Activated CD4-positive, alpha-beta T cell treated with anti-CD3 and anti-CD28 coated beads, Interleukin-2, amount 10 ng/mL, durations not matched to agents 7 days and 5 days (primary cell): ENCODE measurements at places on chromosomes 7 and 10. TPM values are rescaled to one million over a fixed set of nuclear protein-coding genes. Genes with fewer than 3 reads are reported as not detected.

The SEMA3D gene
- not detected for total RNA-seq

The IFIT1B gene
- not detected for total RNA-seq

The MYOF gene
- 1.4 TPM for total RNA-seq

The RTKN2 gene
- 8.8 TPM for total RNA-seq

The EPHB6 gene
- 28.6 TPM for total RNA-seq

DNA sequence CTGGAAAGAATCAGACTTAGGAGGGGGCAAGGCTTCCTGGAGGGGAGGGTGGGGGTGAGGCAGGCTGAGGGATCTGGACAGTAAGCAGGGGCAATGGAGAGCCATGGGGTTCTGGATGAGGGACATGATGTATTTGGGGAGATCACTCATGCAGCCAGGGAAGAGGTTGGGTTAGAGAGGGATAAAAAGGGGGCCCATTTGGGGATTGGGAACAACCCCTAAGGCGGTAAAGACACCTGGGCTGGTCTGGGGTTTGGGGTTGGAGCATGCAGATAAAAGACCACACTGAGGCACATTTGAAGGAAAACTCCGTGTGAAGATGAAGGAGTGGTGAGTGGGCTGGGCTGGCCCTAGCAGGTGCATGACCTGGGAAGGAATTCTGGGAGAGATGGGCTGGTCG is 30.8 kb downstream of the HIF1AN start:
- no peak for DNase-seq

DNA sequence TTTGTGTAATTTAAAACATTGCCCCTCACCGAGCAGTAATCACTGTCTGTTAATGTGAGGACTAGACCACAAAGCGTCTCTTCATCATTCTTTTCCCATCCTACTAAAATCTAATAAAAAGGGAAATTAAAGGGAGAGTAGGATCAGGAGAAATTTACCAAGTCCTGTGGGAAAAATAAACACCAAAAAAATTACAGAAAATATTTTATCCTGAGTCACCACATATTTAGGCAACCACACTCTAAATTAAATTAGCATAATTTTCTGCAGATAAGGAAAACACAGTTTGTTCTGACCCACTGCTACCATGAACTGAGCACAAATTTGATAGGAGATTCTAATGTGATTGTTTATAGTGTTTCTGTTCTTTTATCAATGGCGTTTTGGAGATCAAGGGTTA is 49.3 kb downstream of the CCDC6 start:
- DNase-seq: no peak

DNA sequence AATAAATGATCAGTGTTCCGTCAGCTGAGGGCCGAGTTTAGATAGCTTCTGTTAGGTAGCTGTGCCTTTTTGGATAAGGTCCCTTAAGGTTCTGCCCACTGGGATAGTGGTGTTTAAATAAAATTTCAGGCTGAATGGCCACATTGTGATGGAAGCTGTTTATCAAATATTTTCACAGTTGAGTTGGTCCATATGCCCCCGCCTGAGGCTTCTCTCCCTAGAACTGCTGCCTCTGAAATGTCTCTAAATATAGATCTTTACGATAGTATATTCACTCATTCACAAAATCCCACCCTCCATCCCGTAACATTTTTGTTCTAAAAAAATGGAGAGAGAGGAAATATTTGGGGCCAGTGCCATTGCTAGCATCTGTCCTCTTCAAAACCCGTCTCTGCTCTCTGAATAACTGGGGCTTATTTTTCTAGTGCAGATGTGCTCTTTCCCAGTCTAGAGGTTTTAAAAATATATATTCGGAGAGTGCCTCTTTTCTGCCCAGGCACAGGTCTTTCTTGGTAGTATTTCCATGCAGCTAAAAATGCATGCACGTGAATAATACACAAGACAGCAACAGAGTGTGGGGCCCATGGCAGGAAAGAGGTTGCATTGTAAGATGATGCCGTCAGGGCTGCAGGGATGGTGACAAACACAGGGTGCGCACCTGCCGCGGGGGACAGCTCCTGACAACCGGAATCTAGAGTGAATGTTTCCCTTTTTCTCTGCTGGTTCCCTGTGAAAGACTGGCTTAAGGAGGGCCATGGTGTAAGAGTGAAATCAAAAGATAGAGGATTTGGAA is 105.4 kb upstream of the BTBD16 start:
- DNase-seq: no peak

GRCh38 chr10:14748441-14748840 is 26.3 kb downstream of the FAM107B start:
- no peak for DNase-seq

- DNase-seq: no peak
These were observed 60.9 kb downstream of the WAC start for GRCh38 chr10:28593811-28594210.

DNA sequence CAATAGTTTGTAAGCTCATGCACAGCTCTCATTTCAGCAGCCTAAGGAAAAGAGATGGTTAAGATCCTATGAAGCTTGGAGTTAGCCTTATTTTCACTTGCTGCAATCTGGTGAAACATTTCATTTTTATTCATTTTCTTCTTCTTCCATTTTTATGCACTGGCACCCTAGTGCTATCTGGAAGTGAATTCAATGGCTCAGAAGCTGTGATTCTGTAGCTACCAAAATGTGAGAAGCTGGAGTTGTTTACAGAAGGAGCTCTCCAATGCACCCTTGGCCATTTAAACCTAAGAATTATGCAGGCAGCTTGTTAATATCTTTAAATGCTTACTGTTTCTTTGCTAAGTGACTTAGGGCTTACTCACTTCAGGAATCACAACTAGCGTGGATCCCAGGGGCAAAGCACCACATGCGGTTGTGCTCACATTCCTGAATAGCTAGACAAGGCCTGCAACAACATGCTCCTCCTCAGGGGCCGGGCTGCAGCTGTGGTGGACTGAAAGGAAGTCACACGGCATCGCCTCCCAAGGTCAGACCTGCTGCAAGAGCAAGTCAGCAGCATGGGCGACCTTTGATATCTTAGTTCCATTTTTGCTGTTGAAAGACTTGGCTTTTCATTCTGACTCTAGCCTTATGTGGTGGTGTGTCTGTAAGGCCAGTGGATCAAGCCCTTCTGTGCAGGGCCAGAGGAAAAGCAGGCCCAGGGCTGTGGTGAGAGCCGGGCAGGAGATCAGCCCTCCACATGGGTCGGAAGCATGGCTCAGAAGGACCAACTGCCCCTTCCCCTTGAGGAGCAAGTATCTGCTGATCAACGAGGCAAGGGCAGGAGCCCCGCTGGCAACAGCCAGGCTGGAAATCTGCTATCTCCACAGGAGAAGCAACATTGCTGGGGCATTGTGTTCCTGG is 91.9 kb upstream of the MBL2 start:
- no peak for DNase-seq

DNA sequence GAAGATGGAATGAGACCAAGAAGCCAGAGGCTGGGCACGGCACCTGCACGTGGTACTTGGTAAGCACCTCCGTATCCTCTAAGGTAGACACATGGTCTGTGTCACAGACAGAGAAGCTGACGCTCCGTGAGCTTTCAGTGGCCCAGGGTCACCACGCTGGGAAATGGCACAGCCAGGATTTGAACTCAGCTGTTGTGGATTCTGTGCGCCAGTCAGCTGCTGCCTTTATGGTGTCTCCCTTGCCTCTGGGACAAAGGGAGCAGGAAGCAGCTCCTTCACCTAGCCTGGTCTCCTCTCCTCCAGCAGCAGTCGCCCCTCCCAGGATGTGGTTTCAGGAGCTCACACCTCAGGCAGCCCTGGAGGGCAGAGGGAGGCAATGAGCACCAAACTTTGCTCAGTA is 110.8 kb downstream of the ARHGAP22 start:
- peak; percentile 16 for DNase-seq

- DNase-seq: no peak
These were observed 429.3 kb downstream of the CALN1 start for GRCh38 chr7:71982851-71983250.

DNA sequence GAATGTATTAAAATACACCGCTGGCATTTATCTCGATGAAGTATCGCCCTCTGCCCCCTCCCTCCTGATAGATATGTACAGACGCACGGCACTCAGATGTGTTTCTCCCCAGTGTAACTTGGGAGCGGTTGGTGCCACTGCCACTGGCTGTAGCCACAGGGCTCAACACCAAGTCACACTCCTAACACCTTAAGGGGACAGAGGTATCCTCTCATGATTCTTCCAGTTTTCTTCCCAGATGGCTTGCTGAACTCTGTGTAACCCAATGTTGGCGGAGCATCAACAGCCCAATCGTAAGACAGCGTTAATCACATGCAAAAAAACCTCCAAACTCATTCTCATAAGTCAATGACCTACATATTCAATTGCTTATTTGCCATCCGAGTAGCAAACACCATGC is 35.5 kb downstream of the CTBP2 start:
- no peak for DNase-seq

DNA sequence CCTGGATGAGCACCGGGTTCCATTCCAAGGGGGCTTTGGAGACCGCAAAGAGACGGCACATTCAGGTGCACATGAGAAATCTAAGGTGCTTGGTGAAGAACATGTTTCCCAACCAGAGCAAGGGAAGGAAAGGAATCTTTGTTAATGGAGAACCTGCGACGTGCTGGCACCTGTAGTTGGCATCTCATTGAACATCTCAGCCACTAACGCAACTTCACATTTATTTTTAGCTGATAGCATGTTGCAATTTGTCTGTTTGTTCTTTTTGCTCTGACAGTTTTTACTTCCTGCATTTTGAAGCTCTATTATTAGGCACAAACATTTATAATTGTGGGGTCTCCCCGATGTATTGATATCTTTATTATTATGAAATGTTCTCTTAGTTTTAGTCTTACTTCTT is 316.7 kb downstream of the TCERG1L start:
- DNase-seq: peak; percentile 1

- no peak for DNase-seq
These were observed 8.7 kb upstream of the JMJD1C start for GRCh38 chr10:63474488-63474887.

GRCh38 chr7:46908770-46909169 is 673.1 kb downstream of the TNS3 start:
- no peak for DNase-seq

GRCh38 chr10:102285133-102285532 is 39.8 kb downstream of the GBF1 start:
- DNase-seq: no peak

DNA sequence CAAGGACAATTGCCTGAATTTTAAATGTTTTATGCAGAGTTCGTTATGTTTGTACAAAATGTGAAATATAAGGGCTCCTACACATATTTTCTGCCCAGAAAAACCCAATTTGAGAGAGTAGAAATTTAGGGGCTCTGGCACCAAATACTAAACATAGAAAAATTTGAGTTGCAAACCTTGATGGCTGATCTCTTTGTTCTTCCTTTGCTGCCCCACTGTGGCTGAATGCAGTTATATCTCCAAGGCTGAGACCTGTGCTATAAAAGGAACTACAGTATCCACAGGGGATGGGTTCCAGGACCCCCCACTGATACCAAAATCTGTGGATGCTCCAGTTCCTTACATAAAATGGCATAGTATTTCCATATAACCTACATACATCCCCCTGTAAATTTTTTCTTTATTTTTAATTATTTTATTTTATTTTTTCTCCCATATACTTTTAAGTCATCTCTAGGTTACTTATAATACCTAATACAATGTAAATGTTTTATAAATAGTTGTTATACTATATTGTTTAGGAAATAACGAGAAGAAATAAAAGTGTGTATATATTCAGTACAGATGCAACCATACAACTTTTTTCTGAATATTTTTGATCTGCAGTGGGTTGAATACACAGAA is 22.5 kb downstream of the CFAP43 start:
- DNase-seq: peak; percentile 51

DNA sequence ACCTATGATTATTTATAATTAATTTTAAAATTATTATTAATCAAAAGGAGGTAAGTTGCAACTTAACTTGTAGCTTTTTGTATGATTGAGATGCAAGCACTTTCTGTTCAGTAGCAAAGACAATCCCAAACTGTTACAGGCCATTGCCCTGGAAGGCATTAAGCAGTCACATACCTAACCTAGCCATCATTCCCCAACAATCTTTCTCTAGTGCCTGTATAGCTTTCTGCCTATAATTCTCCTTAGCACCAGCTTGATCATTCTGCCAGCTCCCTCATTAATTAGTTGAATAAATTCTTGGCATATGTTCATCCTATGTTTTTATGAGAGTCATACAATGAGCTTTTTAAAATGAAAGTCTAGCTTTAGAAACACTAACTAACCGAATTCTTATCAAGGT is 178.9 kb upstream of the TMEM106B start:
- DNase-seq: no peak

DNA sequence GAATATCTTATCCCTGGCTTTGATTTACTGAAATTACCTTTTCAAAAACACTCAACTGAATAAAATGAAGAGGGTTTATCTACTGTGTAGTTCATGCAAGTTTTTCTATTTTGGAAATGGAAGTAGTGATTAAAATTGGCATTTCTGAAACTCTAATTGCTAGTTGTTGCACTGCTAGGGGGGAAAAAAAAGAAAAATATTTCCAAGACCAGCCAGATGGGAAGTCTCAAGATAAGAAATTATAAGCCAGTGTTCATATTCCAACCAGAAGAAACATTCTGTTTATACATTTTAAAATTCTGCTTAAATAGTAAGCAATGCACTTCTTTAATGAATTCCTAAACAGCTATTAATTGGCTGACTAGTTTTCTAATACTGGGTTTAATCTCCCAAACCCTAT is 9.4 kb upstream of the ADO start:
- DNase-seq: no peak
